ENCODE measurements at places on chromosomes 4 and X. TPM values are rescaled to one million over a fixed set of nuclear protein-coding genes. Genes with fewer than 3 reads are reported as not detected.

- DNase-seq = no peak
Observed at GRCh38 chr4:42399393-42399792, 2.1 kb downstream of the SHISA3 start.

The SOWAHB gene
- 6.8 TPM for total RNA-seq

The NCAPG gene
- 2.6 TPM for total RNA-seq

GRCh38 chrX:82218361-82218760 lies 1016.5 kb downstream of the SH3BGRL start:
- DNase-seq = no peak

GRCh38 chr4:103757631-103758030 lies 37.8 kb upstream of the TACR3 start:
- no peak for DNase-seq

The OTUD5 gene
- 56.1 TPM for total RNA-seq

All from astrocyte (in vitro differentiated cells and primary cell).